ENCODE measurements at places on chromosomes 13 and 19.

DNA sequence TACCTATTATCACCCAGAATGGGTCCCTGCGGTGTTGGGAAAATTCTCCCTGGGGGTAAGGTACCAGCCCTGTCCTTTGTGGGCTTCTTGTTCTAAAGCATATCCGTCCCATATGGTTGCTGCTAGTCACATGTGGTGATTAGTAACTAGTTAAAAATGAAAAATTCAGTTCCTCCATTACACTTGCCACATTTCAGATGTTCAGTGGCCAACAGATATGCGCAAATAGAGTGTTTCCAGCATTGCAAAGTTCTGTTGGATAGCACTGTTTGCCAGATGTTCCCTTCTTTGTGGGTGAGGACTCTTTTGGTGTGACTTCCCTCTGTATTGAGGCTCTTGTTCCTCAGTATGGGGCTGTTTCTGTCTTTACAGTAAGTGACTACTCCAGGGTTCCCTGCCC, 3.8 kb downstream of the CNOT3 start:
- no peak for DNase-seq

DNA sequence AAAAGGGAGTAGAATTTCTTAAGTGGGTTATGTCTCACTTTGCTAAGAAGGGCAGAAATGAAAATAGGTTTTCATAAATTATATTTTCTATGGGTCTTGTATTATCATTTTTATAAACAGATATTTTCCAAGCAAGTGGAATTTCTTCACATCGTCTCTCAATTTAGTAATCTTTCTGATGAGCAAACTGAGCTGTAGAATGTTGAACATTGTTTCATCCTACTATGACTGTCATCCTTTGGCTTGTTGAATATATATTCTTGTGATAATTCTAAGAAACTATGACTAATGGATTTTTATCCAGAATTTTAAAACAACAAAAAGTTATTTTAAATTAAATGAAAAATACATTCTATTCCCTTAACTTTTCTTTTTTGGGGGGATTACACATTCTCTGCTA, 313.8 kb downstream of the ENOX1 start:
- DNase-seq: no peak

DNA sequence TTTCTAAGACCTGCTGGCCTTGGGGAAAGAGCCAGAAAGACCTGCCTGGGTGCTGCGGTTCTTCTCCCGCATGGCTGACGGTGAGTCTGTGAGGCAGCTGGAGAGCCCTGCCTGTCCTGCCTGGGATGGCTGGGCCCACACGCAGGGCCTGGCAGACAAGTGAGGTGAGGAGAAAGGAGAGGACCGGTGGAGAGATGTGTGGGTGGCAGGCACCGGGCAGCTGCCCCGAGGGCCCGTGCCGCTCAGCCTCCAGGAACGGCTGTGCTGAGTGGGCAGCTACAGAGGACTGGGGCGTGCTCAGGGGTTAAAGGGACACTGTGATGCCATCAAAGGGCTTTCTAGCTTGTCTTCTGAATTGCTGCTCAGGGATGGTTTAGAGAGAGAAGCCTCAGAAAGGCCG, 53.8 kb downstream of the MLLT1 start:
- DNase-seq: no peak

DNA sequence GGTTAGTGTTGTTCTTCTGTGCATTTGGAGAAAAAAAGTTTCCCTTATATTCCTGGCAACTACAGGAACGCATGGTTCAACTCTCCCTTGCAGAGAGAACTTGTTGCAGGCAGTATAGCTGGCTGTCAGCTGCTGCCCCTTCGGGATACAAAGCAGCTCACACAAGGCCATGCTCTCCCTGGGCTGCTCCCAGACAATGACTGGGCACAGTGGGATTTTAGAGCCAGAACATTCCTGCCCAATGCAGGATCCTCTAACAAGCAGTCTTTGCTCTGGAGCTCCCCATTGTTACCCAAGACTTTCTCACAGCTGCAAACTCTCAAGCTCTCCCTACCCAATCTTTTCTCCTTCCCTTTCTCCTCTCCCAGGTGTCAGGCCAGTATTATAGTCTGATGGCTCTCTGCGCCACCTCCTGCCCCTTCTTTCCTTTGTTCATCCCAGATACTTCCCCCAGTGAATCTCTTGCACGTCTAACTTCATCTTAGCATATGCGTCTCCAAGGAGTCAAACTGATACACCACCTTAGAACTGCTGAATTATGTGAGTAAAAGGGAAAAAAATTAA, 27.5 kb upstream of the SERPINE3 start:
- DNase-seq: peak; percentile 52

DNA sequence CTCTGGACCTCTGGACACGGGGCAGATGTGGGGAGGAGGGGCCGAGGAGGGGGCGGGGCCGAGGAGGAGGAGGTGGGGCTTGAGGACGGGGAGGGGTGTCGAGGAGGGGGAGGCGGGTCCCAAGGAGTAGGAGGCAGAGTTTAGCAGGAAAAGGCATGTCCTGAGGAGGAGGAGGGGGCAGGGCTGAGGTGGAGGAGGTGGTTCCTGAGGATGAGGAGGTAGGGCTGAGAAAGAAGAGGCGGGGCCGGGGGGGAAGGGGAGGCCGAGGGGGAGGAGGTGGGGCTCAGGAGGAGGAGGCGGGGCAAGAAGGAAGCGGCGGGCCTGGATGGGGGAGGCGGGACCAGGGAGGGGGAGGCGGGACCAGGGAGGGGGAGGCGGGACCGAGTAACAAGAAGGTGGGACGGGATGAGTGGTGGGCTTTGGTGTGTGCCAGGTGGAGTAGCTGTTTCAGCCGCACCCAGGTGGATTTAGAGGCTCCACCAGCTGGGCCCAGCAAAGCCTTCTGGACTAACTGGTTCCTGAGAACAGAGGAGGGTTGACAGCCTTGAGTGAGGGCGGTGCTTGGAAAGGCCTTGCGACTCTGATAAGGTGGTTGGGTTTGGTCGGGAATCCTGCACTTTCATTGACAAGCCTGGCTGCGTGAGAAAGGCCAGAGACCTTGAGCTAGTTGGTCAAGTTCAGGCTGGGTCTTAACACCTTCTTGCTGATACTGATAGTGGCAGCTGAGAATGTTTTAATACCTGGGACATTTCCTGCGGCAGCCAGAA, 7.7 kb downstream of the TECR start:
- no peak for DNase-seq

DNA sequence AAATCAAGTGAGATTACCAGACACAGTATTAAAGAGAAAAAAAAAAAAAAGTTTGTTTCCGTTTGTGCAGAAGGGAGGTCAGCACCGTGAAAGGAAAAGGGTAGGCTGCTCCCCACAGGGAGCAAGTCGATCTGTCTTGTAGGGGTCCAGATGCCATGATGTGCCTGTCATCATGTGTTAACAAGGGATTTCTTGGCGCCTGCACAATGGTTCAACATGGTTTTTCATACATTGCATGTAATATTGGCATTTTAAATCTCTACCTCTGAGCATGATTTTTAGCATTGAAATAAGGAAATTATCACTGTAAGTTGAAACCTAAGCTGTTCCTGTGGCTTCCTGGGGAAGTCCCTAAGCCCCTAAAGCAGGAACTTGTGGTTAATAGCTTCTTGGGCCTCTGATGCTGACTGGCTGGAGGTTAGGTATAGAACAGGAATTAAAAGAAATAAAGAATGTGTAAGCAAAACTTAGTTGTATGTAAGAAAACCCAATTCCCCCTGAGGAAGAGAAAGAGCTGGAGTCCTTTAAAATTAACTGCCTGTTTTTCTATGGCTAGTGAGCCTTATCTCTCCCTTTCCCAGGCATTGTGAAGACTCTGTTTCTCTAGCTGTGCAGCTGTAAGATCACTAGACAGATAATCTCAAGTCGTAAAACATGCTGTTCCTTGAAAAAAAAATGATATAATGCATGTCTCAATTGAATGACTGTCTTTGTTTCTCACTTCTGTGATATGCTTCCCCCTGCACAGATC, 7.4 kb upstream of the FCGBP start:
- DNase-seq: peak; percentile 9

DNA sequence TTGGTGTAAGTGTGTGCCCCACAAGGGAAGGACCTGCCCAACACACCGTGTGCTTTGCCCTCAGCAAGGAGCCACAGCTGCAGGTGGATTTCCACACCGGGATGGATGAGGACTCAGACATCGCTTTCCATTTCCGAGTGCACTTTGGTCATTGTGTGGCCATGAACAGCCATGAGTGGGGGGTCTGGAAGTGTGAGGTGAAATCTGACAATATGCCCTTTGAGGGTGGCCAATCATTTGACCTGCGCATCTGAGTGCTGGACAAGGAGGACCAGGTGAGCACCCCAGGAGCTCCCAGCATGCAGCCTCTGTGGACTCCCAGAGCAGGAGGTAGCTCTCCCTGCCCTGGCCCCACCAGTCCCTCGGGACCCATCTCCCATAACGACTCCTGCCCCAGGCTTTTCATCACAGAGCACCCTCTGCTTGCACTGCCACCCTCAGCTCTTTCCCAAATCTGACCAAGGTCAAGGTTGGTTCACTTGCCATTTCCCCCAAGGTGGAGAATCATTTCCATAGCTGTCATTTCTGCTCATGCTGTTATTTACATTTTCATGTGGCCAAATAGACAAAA, 13.2 kb upstream of the EID2 start:
- no peak for DNase-seq

DNA sequence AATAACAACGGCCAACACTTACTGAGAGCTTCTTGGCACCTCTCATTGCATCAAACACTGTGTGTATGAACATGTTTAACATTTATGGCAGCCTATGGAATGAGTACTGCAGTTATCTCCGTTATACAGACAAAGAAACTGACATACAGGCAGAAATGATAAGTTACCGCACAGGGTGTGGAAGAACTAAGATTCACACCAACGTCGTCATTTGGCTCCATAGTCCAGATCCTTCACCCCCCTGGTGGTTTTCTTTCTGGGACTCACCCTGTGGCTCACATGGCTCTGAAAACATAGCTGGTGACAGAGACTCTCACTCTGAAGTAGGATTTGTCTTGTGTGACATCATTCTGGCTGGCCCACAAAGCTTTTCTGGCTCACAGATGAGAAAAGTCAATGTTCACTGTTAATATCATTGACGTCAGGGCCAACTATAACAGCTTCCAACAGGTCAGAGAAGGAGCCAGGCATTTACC, 230.1 kb downstream of the DLEU7 start:
- DNase-seq: no peak

DNA sequence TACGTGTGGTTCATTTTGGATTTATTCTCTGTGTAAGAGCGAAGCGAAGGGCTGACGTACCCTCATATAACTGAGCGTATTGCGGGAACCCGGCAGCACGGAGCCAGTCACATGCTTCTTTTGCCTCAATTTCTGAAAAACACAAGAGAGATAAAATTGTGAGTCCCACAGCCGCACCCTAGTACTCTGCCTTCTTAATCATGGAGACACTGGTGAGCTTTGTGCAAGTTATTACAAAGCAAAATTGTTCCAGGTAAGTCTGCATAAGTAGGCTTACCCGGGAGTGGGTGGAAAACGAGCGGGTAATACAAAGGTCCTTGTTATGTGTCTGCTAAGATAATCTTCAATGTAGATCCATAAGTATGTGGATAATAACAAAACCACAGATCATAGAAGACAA, 118.1 kb downstream of the STARD13 start:
- no peak for DNase-seq

DNA sequence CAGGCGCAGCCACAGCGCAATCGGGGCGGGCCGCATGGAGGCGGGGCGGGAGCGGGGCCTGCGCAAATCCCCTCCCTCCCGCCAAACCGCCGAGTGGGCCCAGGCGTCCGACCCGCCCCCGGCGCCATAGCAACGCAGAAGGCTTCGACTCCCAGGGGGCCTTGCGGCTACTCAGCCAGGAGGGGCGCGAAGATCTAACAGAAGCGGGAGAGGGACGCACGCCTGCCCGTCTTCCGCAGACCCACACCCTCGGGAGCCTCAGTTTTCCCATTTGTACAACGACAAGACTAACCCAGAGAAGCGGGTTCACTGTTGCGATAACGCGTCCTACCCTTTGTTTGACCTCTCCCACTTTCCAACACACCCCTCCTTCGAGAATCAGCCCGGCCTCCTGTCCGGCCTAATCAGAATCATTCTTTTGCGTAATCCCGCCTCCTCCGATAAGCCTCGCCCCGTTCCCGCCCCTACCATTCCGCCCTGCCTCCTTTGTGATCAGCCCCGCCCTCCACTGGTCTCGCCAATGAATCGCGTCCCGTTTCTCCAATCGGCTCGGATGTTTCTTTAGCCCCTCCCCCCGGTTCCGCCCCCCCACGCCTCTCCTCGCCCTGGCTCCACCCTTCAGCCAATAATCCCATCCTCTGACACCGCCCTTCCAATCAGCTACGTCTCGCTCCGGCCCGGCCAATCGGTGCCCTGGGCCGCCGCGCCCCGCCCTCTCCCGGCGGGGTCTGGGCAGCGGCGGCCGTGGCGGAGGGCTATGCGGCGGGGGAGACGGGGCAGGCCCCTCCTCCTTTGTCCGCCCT, at the start of gene PCSK4:
Gene PCSK4 (minus strand): TSS at position 40 of the 803 bp plus-strand sequence. CDS start 4 bp downstream, at position 36.
- peak; percentile 98 for DNase-seq

DNA sequence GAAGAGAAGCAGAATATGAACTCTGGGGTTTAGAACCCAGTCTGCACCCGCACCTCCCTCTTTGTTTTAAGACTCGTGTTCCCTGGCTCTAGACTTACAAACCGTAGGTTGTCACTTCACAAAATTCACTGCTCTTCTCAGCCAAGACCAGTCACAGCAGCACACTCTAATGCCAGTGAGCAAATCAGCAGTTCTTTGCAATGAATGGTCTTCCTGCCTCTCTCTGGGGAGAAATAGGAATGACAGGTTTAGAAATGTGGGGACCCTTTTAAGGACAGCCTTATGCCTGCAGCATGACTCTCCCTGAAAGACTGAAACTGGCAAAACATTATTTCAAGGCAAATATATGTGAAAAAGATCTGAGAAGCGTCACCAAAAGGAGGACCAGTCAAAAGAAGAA, 156.9 kb downstream of the KCTD15 start:
- no peak for DNase-seq

- DNase-seq: no peak
Measured at GRCh38 chr19:1089891-1090290, 5.3 kb downstream of the POLR2E start.

GRCh38 chr13:48400850-48401291, 12.0 kb downstream of the LPAR6 start:
- no peak for DNase-seq

DNA sequence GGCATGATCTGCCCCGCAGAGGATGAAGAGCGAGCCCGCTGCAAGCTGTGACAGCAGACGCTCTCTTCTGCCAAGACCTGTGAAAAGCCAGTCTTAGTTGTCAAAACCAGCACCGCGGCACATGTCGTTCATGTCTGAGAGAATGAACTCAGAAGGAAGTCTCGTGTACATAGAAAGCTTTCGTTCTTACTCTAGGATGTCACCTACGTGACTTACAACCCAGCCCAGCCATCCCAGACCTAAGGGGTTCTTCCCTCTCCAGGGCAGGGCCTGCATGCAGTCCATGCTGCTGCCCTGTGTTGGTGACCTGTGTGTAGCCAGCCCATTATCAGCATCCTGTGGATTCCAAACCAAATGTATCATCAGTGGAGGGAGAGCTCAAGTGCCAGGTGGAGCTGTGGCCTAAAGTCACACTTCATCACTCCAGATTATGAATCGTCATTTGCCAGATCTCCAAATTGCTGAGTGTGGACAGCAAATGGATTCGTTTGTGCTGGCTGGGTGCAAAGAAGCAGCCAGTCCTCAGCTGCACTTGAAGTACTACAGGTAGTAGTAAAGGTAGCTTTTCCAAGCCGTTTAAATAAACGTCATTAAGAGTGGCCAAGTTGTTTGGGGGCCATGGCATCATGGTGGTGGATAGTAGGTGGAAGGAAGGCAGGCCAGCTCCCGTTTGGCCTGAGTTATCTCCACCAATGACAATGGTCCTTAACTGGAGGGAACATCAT, 73.9 kb upstream of the GPR183 start:
- no peak for DNase-seq

GRCh38 chr19:46614114-46614722, 10.7 kb downstream of the PTGIR start:
- peak; percentile 85 for DNase-seq

GRCh38 chr19:8550070-8550469, 27.2 kb downstream of the MYO1F start:
- no peak for DNase-seq

All from head of caudate nucleus (tissue), 42 donors.